GM06990 (cell line): ENCODE measurements at places on chromosomes 4 and X.

DNA sequence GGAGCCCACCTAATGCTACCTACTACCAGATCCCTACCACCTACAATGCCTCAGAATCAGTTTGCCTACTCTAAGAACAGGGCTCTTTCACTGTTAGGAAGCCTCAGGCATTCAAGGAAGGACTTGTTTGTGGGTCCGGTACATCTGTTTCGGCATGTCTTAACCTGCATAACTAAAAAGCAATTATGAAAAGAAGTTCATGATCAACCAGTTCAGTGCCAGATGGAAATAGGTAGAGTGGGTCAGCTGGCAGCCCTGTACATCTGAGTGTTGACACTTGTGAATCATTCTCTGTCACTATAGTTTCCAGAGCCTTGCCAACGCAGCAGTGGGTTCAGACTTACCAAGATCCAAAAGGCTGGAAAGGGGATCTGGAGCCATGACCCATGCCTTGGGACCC is 3.3 kb downstream of the TMEM185A start:
- DNase-seq, result no peak

DNA sequence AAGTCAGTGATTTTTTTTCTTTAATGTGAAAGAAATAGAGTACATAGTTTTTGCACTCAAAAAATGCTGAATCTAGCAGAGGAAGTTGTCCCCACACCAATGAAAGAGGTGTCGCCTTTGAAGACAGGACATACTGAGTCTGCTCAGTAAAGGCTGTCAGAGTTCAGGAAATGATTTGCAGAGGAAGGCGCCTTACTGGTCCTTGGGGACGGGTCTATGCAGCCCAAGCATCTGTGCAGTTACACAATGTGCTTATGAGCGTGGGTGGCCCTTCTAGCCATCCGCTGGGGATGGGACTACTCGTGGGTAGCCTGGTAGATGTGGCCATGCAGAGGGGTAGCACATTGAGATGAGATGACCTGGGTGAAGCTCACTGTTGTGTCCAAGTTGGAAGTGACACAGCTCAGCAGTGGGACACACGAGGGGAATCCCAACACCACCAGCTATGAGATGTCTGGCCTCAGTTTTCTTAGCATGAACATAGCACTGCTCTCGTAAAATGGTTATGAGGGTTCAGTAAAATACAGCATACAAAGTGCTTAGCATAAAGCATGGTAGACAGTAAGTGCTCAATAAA is 116.5 kb upstream of the RBPJ start:
- DNase-seq, result no peak

DNA sequence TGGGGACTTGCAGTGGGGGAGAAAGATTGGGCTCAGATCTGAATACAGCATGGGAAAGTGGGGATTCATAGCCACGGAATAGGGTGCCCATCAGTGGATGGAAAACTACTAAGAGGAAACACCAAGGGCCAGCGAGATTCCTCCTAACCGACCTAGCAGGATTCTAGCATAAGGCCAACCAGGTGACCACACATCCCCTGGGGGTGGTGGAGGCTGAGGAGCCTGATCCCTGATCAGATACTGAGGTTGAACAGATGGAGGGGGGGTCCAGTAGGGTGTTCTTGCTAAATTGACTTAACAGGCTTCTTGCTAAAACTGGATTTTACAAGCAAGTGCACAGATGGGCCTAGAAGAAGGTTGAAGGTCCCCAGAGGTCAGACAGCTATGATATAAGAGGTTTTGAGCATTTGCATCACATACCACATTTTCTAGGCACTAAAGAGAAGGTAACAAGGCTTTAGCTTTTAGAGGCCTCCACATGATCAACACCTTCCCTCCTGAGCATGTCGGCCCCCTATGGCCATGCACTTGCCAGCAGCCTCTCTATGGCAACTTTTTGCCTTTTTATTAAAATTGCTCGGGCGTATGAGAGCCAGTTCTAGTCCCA is 69.1 kb upstream of the PUDP start:
- no peak for DNase-seq

DNA sequence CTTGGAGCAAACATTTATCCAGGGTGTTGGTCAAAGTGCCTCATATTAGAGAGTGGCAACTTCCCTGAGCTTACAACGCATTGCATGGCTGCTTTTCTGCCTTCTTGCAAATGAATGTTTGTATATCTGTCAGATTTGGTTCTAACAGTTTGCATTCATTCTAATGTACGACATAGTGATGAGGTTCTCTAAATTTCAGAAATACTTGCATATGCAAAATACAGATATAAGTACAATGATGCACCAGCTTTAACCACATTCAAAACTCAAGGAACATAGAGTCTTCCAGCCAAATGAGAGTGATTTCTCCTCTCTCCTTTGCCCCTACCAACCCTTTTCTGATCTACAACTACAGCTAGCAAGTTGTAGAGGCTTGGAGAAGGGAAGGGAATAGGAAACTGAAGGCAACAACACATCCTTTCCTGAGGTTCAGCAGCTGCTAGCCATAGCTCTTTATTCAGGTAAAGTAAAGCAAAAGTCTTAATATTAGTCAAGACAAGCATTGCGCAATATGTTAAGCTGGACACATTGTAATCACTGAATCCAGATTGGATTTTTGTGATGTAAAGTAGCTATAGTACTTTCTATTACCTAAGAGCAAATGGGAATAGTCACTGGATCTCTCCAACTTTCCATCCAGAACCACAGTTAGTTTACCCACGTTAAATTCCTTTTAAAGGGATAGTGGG is 6.3 kb downstream of the TKTL2 start:
- no peak for DNase-seq

GRCh38 chr4:157096439-157096838 is 20.5 kb downstream of the GLRB start:
- no peak for DNase-seq

DNA sequence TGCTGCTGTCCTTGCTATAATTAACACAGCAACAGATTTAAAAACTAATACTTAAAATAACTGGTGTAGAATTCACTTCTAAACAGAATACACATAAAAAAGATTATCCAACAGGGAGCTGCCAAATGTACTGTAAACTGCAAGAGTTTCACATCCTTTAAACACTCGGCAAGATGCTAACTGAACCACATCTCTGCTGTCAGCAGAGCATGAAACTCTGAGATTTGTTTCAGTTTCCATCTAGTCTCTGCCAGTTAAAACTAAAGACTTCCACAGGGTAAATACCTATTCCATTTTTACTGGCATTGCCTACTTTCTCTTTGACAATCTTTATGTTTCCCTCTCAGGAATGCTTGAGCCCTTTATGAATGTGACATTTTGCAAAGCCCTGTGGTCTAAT is 127.7 kb downstream of the SLC7A11 start:
- peak; percentile 67 for DNase-seq

DNA sequence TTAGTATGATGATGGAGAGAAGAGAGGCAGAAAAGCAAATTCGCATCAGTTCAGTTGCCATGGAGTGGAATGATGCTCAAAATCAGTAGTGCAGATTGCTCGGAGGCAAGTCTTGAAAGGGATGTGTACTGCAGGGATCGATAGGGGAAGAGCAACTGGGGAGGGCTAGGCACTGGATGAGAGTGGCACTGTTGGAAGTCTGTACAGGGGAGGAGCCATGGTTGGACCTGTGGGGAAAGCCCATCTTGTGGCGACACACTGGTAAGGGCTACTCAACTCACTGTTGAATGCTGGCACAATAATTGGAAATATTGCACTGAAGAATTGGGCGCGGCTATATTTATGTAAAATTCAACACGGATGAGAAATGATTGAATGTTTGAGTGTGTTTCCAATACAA is 1.2 kb downstream of the RAB9B start:
- DNase-seq, result no peak

- no peak for DNase-seq
These were observed 78.3 kb downstream of the PDLIM5 start for GRCh38 chr4:94530073-94530472.

GRCh38 chrX:29746326-29746725 is 469.0 kb upstream of the MAGEB2 start:
- DNase-seq, result no peak

GRCh38 chr4:68748181-68748991 is 67.4 kb upstream of the UGT2B10 start:
- no peak for DNase-seq

- DNase-seq, result no peak
These were observed 12.2 kb downstream of the GYG2 start for GRCh38 chrX:2840961-2841360.

DNA sequence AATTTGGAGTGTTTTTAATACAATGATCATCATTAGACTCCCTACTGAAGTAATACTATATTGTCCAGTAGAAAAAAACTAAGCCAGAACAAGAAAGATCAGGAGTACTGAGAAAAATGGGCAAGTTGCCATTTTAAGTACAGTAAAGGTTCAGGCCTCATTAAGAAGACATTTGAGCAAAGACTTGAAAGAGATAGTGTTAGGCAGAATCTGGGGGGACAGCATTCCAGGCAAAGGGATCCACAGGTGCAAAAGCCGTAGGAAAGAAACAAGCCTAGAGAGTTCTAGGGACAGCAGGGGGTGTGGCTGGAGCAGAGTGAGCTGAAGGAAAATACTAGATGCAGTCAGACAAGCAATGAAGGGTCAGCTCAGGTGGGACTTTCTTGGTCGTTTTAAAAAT is 58.1 kb upstream of the INTU start:
- DNase-seq, result no peak

- DNase-seq, result no peak
These were observed 7.0 kb downstream of the AMMECR1 start for GRCh38 chrX:110310896-110311295.

- DNase-seq, result no peak
These were observed 594.5 kb downstream of the ANKRD50 start for GRCh38 chr4:124118061-124118460.

GRCh38 chr4:100246697-100247096 is 56.4 kb upstream of the DDIT4L start:
- no peak for DNase-seq

GRCh38 chr4:109441862-109442458 is 8.3 kb downstream of the SEC24B start:
- DNase-seq, result no peak

- no peak for DNase-seq
These were observed 478.0 kb downstream of the KCNIP4 start for GRCh38 chr4:21470535-21470934.

DNA sequence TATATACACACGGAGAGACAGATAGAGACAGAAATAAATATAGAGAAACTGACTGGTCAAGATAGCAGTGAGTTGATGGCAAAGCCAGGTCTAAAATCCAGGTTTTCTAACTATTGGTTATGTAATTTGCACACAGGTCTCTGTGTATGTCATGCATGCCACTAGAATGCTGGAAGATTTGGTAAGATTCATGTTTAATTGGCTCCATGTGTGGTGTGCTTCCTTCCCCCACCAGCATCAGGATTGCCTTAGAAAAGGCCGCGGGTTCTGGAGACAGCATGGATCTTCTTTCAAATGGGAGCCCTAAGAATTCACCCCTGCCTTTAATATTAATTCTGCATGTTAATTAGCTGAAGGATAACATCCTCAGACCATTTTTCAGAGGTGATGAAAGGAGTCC is 31.3 kb downstream of the HAND2 start:
- no peak for DNase-seq

GRCh38 chrX:40749681-40750494 is 14.5 kb upstream of the MED14 start:
- DNase-seq, result peak; percentile 33

DNA sequence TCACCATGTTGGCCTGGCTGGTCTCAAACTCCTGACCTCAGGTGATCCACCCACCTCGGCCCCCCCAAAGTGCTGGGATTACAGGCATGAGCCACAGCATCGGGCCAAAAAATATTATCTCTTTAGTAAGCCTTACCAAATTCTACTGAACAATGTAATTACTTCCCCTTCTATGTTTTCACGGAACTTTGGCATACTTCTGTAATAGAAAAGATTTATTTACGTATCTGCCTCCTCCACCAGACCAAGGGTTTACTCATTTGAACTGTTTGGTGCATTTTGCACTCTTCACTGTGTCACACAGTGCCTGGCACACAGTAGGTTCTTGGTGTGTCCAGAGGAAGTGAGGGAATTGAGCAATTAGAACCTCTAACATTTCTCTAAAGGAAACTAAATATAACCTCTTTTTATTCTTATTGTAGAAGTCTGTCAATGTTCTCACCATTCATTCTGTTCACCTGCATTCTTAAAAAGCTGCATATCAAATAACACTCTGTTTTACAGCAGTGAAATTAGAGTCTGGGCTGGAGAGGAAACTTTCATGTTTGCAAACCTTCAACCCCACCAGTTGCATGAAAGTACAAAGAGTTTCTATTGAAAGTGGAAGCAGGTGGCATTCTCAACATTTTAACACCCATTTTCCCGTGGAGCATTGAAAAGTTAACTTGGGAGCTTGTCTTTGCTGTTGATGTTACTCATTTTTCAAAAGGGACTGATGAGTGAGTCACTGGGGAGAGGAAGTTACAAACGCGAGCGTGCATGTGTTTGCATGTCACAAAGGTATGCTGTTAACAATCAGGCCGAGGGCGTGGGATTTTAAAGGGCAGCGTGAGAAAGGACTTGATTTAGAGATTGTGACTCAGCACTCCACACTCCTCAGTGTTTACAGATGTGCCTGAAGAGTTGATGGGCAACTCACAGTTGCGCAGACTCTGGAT is 314.1 kb downstream of the STK32B start:
- DNase-seq, result no peak

DNA sequence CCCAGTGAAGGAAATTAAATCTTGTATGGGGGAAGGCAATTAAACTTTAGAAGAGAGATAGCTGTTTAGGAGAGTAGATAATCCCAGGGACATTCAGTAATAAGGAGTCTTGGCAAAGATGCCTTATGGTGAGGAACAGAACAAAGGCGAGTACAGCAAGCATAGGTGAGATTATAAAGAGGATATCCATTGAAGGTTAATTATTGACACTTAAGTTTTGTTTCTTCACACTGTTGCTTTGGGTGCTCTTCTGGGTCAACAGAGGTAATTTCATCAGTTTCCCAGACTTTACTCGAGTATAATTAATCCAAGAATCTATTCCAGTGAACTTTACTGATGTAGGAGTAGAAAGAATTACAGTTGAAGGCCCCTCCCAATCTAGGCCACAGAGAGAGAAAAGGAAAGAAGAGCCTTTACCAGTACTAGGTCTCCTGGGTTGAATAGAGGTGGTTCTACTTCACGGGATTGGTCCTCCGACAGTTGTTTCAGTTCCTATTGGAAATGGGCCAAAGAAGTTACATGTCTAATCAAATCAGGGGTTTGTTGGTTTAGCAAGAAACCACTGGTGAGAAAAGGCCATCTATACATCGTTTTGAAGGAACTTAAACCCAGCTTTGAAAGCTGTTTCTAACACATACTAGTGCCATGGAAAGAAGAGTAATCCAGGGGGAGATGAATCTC is 27.2 kb downstream of the EPGN start:
- no peak for DNase-seq

DNA sequence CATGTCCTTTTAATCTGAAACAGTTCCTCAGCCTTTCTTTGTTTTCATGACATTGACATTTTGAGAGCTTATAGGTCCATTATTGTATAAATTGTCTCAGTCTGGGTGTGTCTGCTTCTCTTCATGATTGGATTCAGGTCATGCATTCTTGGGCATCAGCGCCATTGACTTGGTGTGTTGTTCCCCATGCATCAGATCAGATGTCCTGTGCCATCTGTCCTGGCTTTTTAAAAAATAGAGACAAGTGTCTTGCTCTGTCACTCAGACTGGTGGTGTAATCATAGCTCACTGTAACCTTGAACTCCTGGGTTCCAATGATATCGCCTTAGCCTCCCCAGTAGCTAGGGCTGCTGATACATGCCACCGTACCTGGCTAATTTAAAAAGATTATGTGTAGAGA is 55.7 kb downstream of the TBC1D14 start:
- DNase-seq, result no peak

- no peak for DNase-seq
These were observed 5.8 kb upstream of the CCNG2 start for GRCh38 chr4:77151241-77151640.

GRCh38 chr4:184420881-184421416 is 53.4 kb downstream of the IRF2 start:
- peak; percentile 69 for DNase-seq

GRCh38 chr4:40990236-40990898 is 224.0 kb downstream of the APBB2 start:
- DNase-seq, result peak; percentile 62
